ENCODE measurements at places on chromosomes 6 and 20. TPM values are rescaled to one million over a fixed set of nuclear protein-coding genes. Genes with fewer than 3 reads are reported as not detected.

The ZBTB2 gene
- 12.2 TPM for total RNA-seq

The RALGAPB gene
- 22.1 TPM for total RNA-seq

The MYB gene
- total RNA-seq: under 0.01 TPM

The MDFI gene
- total RNA-seq: 3.3 TPM

The ADGRF5 gene
- 0.26 TPM for total RNA-seq

The OTOR gene
- total RNA-seq: not detected

The ECT2L gene
- 0.17 TPM for total RNA-seq

The BCAS1 gene
- under 0.01 TPM for total RNA-seq

The HEY2 gene
- total RNA-seq: not detected

The RAET1L gene
- not detected for total RNA-seq

The ZNF184 gene
- 9.4 TPM for total RNA-seq

The DDRGK1 gene
- 32.9 TPM for total RNA-seq

The BNIP5 gene
- total RNA-seq: not detected

The AGER gene
- total RNA-seq: 0.50 TPM
